Stimulated activated CD8-positive, alpha-beta memory T cell treated with anti-CD3 and anti-CD28 coated beads, Interleukin-15, amount 100 ng/mL, for 24 hours (primary cell): ENCODE measurements at places on chromosomes 7 and 10.
A peak's percentile ranks its signal among the peaks of the same experiment; 100 is the strongest.

- DNase-seq = no peak
These were observed 75.4 kb downstream of the NOC3L start for GRCh38 chr10:94287336-94287735.

DNA sequence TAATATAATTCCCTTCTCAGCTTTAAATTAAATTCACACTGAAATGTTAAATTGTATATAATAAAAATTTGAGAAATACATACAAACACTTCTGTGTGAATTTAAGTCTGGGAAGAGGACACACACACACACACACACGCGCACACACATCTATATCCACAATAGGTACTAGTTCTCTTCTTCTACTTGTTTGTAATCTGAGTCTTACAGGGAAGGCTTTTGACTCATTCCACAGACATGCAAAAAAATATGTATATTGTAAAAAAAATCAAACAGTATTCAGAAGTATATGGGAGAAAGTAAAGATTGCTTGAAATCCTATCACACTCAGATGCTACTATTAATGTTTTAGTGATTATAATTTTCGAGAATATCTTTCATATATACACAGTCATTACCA, 276.2 kb downstream of the MDFIC start:
- no peak for DNase-seq

DNA sequence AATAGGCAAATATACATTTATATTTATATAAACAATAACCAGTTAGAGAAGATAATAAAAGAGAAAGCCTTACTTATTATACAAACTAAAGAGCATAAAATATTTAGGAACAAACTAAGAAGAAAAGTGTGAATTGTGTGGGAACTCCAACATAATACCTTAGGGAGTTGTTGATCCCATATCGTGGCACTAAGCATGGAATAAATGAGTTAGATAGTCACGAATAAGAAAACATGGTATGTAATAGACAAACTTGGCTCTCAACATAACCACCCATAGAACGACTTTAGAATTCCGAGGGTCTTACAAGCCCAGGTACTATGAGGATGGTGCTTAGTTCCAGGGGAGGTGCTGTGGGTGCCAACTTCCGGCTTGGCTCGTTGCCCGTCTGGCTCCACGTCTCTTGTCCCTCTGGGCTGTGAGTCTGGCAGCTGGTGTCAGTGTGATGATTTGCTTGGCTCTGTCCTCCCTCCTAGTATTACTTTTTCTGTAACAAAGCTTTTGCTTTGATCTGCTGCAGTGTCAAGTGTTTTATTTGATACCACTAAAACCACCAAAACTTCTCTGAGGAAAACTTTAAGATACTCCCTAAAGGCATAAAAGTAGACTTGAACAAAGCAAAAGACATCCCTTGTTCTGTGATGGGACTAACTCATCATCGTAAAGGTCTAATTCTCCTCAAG, 9.5 kb upstream of the RBM20 start:
- no peak for DNase-seq

DNA sequence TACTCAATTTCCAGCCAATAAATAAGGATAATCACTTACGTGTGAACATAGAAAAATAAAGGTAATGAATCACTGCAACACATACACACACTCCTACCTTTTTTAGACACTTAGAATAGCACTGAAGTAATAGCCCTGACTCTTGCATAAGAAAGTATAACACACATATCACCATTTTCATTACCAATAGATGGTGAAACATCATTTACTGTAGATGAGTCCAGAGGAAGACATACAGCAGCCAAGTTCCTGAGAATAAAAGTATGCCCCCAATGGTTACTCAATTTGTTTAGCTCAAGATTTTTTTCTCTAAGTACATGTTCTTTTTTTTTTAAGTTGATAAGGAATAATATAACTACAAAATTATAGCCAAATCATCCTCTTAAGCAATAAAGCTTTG, 316.3 kb downstream of the PARD3 start:
- DNase-seq = no peak

DNA sequence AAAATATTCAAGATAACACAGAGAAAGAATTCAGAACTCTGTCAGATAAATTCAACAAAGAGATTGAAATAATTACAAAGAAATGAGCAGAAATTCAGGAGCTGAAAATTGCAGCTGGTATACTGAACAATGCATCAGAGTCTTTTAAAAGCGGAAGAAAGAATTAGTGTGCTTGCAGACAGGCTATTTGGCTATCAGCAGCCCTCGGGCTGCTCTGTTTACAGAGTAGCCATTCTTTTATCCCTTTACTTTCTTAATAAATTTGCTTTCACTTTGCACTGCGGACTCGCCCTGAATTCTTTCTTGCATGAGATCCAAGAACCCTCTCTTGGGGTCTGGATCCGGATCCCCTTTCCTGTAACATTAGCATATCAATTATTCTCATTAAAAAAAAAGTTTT, 1040.0 kb downstream of the SORCS3 start:
- no peak for DNase-seq

- DNase-seq = no peak
These were observed 266.5 kb upstream of the NPY start for GRCh38 chr7:24017519-24017918.

GRCh38 chr10:70234668-70235447, 1.6 kb upstream of the PPA1 start:
- DNase-seq = no peak

GRCh38 chr7:17554341-17555015, 256.0 kb downstream of the AHR start:
- DNase-seq = no peak

GRCh38 chr10:60206735-60207134, 182.9 kb downstream of the ANK3 start:
- no peak for DNase-seq

GRCh38 chr10:120521880-120522279, 64.9 kb downstream of the PLPP4 start:
- no peak for DNase-seq

DNA sequence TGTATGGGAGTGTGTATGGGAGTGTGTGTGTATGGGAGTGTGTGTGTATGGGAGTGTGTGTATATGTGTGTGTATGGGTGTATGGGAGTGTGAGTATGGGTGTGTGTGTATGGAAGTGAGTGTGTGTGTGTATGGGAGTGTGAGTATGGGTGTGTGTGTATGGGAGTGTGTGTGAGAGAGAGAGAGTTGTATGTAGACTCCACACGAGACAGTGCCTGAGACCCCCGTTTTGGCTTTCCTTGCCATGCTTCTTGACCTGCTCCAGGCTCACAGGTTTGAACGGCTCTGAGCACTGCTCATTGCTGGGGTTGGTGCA, 49.7 kb downstream of the COL17A1 start:
- DNase-seq = no peak

- no peak for DNase-seq
These were observed 26.1 kb downstream of the PRLHR start for GRCh38 chr10:118569241-118569881.

- no peak for DNase-seq
These were observed 12.4 kb downstream of the PRSS2 start for GRCh38 chr7:142782922-142783900.

DNA sequence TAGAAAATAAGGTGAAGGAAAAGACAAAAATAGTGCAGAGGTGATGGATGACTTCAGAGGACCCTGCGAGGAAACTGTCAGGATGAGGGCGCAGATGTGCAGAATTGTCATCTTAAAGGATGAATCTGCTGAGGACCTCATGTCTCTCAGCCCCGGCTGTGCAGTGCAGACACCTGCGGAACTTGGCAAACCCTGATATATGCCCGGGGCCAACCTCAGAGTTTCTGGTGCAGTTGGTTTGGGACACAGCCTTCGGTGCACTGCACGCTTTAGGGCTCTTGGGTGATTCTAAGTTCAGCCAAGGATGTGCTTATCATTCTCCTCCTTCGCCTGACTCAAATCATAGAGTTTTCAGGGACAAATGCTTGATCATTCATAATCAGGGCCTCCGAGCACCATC, 310.1 kb downstream of the TCERG1L start:
- DNase-seq = no peak

DNA sequence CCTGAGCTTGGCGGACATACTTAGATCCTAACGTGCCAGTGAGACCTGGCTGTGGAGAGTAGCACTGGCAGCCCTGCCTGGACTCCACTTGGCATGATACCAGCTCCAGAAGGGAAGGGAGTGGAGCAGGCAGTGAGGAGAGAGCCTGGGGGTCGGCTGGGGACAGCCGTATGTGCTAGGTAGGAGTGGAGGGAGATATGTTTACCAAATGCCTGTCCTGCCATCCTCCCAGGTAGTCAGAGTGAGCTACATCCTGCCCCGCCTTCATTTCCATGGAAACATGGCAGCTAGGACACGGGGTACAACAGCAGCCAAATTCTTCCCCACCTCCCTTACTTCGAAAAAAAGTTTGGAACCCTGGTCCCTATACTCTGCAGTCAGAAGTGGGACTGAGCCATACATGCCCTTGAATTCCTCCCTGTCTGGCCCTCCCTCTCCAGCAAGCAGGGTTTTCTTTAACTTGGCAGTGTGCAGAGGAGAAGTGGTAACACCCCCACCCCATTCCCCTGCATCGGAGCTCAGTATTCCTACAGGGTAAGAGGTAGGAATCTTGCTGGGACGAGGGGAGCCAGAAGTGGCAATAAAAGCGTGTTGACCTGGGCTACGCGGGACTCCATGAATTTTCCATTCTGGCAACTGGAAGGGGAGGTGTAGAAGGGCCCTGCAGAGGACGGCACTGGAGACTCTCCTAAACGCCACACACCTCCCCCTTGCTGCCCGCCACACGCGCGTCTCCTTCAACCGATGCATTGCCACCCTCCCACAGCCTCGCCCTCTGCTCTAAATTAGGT, 20.0 kb upstream of the SMO start:
- no peak for DNase-seq

- DNase-seq = no peak
These were observed 47.3 kb downstream of the LRRN3 start for GRCh38 chr7:111138193-111138569.

GRCh38 chr7:28180031-28180363, 598 bp downstream of the JAZF1 start:
- no peak for DNase-seq

- DNase-seq = no peak
These were observed 13.6 kb downstream of the MAD1L1 start for GRCh38 chr7:2219136-2219535.

GRCh38 chr7:90190995-90191394, 20.5 kb upstream of the STEAP2 start:
- no peak for DNase-seq

GRCh38 chr10:98582363-98582762, 135.6 kb upstream of the HPS1 start:
- no peak for DNase-seq

GRCh38 chr7:143395187-143396149, 13.2 kb downstream of the EPHA1 start:
- no peak for DNase-seq

DNA sequence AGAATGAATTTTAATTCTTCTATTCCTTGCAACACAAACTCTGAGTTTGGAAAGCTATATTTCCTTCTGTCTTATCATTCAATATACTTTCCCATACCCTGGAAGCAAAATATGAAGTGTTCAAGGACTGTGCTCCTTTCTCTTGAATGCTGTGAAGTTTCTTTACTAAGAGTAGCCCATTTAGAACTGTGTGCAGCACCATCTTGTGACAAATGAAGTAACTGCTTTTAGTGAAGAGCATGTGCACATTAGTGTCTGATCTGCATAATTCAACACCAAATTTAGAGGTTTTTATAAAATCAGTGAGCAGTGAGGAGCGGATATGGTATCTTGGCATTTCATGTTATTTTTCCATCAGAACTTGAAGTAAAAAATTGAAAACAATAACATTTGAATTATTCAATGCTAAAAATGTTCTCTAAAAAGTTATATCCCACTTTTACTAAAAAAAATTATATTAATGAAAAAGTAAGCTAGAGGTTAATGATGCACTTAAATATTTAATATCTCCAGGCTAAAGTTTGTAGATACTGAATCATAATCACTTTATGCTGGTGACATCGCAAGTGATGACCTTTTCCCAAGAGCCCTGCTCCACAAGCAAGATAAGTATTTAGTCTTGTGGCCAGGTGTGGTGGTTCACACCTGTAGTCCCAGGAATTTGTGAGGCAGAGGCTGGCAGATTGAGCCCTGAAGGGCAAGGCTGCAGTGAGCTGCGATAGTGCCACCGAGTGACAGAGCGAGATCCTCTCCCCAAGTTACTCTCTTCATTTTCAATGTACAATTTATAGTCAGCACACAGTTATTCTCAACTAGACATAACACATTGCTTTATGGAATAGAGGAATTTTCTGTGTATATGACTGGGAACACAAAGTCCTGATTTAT, 108.8 kb upstream of the PCLO start:
- no peak for DNase-seq

- DNase-seq = no peak
These were observed 46.9 kb upstream of the WIPI2 start for GRCh38 chr7:5143106-5143505.

- DNase-seq = no peak
These were observed 2.4 kb upstream of the EVX1 start for GRCh38 chr7:27240015-27240731.

DNA sequence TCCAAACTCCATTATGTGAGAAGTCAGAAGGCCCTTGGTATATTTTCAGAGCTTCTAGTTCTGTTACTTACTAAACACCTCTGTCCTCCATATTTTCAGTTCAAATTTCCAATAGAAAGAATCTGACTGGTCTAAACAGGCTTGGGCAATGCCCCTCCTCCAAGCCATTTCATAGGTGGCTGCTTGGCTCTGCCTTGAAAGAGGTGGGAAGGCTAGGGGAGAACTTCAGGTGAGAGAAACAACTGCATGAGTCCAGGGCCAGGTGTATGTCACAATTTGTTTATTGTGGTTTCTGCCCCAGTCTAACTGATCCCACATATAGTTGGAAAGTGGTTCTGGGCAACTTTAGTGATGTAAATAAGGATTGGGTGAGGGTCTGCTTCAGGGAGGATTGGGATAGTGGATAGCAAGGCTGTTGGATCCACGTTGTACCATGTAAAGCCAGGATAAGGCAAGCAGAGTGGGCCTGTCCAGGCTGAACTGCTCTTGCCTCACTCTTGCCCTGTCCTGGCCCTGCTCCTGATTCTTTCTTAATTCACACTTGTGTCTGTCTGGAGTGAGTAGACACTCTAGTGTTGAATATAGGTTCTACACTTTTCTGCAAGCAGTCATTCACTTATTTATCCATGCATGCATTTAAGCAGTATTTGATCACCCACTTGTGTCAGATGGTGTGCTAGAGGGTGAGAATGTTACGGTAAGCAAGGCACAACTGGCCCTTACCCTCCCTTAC, 67.5 kb upstream of the COMTD1 start:
- DNase-seq = no peak

- peak; percentile 56 for DNase-seq
These were observed 65.2 kb downstream of the GOLGA7B start for GRCh38 chr10:97914837-97915211.

- DNase-seq = no peak
These were observed 450.1 kb downstream of the KCNMA1 start for GRCh38 chr10:77187376-77187999.

- DNase-seq = no peak
These were observed 150.2 kb downstream of the VPS50 start for GRCh38 chr7:93382362-93382761.
